Renal cortical epithelial cell (primary cell): ENCODE measurements at places on chromosomes 13 and 19. TPM values are rescaled to one million over a fixed set of nuclear protein-coding genes. Genes with fewer than 3 reads are reported as not detected.
A peak's percentile ranks its signal among the peaks of the same experiment; 100 is the strongest.

- DNase-seq: no peak
These were observed 151.3 kb downstream of the PTPRS start for GRCh38 chr19:5189318-5189607.

DNA sequence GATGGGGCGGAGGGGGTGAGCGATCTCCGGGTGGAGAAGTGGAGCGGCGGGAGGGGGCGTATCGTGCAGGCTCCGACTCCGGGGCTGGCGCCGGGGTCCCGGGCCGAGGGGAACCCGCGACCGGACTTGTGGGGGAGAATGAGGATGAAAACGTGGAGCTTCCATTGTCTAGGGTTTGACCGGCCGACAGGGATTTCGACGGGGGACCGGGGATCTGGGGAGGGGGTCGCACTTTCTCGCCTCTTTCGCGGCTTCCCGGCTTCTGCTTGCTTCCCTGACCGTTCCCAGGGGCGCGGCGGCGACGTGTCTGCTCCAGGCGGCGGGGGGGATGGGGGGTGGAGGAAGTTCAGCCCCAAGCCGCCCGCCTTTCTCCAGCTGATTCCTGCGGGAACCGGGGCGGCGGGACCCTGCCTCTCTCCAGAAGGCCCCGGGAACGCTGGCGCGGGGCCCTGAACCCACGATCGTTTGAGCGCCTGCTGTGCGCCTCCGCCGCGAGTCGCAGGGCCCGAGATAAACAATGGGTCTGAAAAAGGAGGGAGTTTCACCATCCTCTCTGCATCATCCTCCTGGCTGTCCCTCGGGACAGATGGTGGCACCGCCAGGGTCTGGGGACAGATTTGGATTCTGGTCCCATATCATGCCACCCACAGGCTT is 790 bp downstream of the TPM4 start:
- no peak for DNase-seq

DNA sequence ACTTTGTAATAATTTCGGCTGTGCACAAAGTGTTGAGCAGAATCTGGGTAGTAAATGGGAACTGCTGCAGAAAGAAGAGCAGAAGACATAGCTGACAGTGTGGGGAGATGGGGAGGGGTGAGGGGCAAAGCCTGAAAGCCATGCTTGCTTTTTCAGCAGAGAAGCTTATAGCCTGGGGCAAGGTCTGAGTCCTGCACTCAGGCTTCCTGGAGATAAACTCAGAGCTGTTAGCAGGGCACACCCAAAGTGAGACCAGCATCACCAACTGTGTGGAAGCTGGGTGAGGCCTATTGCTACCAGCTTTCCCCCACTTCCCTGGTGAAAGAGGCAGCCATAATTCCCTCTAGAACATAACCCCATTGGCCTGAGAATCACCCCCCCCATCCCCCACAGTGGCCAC is 15.6 kb upstream of the LHFPL6 start:
- no peak for DNase-seq

DNA sequence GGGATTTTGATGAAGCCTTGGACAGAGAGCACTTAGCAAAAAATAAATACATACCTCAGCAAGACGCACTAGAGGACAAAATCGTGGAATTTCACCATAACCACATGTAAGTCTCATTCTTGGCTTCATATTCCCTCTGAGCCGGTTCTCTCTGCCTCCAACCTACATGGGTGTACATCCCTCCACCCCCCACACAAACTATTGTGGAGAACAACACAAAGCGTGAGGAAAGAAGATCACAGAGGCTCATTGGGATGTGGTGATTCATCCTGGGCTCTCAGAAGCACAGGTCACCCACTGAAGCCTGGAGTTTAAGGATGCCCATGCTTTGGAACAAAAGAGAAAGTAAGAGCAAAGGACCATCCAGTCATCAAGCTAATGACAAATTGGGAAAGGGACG is 192.2 kb downstream of the STK24 start:
- DNase-seq: peak; percentile 95

DNA sequence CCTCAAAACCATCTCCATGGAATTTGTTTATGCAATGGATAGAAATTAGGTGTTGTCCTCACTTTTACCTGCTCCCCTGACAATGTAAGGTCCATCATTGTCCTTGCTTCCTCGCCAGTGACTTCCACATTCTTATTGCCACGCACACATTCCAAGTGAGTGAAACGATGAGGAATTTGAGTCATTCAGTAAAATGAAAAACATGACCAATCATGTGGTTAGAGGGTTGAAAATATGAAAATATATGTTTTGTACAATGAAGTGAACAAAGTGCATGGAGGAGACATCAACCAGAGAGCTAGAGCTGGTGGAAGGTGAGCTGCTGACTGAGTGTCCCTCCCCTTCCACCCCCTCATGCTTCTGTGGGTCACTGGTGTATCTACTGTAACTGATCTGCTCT is 91.7 kb downstream of the ATP8A2 start:
- peak; percentile 23 for DNase-seq

DNA sequence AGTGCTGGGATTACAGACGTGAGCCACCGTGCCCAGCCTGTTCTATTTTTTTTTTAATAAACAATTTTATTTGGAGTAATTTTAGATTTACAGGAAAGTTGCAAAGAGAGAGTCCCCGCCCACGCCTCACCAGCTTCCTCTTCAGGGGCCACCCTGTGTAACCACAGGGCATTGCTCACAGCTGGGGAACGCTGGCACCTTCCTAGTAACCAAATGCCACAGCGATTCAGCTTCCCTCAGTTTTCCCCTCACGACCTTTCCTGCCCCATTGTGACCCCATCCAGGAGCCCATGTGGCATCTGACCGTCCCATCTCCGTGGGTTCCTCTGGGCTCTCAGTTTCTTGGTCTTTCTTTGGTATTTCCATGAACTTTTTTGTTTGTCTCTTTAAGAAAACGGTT is 83.9 kb downstream of the GNG7 start:
- DNase-seq: peak; percentile 78

The MYCBP2 gene
- 35.4 and 86.5 TPM in 2 replicates for total RNA-seq

DNA sequence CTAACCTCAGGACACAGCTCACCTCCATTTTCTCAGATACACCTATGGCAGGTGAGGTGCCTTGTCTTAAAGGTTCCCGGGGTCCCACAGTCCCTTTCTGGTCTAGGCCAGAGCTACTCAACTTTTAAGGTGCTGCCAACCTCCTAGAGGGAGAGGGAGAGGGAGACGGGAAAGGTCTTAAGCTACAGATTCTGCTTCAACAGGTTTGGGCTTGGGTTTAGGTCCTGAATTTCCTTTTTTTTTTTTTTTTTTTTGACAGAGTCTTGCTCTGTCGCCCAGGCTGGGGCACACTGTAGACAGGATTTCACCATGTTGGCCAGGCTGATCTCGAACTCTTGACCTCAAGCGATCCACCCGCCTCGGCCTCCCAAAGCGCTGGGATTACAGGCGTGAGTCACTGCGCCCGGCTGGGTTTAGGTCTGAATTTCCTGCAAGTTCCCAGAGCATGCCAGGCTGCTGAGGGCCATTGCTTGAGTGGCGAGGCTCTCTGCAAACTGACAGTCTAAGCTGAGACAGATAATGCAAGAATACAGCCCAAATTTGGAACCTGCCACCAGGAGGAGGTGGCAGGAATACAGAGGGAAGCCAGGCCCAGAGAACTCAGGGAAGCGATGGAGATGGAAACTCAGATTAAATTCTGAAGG is 7.8 kb upstream of the SYCN start:
- no peak for DNase-seq

The C19orf73 gene
- 0.45 TPM in 1 of 2 replicates, not detected in the other for total RNA-seq

DNA sequence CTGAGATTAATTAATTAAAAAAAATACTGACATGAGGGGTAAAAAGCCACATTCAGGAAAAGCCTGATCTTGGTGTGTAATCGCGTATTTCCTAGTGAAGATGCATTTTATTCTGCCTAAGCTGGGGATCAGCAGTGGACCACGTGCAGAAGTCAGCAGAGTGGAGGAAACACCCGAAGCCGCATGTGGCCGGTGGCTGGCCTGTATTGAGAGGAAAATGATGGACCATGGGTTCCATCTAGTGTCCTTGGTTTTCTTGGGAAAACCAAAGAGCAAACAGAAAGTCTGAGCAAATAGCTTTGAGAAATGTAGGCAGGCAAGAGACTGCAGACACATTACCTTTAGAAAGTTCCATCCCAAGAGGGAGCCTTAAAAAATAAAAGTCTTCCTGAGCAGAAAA is 23.7 kb upstream of the SHISA2 start:
- peak; percentile 13 for DNase-seq

The KLK5 gene
- 1.3 and 20.7 TPM in 2 replicates for total RNA-seq
